Stimulated activated CD4-positive, alpha-beta T cell treated with anti-CD3 and anti-CD28 coated beads, Interleukin-2, amount 100 ng/mL, for 4 hours (primary cell): ENCODE measurements at places on chromosomes 11 and 22.
A peak's percentile ranks its signal among the peaks of the same experiment; 100 is the strongest.

DNA sequence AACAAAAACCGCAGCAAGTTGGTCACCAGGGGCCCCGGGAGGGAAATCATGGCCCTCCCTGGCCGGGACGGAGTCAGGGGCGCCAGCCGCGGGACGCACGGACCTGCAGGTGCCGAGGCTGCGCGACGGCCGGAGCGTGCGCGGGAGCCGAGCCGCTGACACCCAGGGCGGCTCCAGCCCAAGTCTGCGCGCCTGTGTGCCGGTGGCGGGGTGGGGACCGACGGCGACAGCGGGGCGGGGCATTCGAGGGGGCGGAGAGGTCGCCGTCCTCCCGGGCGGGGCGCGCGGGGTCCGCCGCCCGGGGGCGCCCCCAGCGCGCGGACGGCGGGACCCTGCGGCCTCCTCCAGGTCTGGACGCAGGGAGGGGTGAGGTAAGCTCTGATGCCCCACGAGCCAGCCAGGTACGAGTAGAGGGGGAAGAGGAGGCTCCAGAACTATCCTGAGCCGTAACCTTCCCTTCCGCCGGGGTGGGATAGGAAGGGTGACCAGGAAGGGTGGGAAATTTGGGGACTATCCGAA, at the start of gene ESAM:
Gene ESAM, minus strand, starts transcription at position 186 of the 519 bp plus-strand sequence. Its CDS starts 136 bp downstream, at position 50.
- peak; percentile 48 for DNase-seq

DNA sequence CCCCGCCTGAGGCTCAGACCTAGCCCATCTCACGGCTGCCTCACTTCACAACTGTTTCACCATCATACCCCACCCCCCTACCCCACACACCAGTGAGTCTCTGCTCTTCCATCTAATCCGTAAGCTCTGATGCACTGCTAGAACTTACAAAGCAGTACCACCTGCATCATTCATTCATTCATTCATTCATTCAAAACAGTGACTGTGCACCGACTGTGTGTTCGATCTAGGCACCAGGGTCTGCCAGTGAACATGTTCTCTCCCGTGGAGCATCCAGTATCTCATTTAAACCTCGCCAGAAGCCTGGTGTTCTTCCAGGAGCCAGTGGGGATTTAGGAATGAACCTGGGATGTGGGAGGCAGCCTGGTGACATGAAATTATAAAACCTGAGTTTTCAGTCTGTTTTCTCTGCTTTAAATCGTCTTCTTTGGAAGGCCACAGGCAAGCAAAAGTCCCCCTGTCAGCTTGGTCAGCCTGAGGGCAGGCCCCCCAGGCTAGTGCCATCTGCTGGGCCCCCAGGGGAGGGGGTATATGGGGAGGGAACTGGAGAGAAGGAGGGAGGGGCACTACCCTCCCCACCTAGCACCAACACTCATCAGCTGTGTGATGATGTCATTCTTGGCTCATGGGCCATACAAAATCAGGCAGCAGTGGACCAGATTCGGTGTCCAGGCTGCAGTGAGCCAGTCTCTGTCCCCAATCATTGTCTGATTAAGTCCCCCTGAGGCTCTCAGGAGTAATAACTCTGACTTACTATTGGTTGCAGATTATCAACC, 18.4 kb downstream of the TMPRSS6 start:
- DNase-seq: no peak

GRCh38 chr11:70328556-70328955, 58.1 kb downstream of the PPFIA1 start:
- DNase-seq: no peak

DNA sequence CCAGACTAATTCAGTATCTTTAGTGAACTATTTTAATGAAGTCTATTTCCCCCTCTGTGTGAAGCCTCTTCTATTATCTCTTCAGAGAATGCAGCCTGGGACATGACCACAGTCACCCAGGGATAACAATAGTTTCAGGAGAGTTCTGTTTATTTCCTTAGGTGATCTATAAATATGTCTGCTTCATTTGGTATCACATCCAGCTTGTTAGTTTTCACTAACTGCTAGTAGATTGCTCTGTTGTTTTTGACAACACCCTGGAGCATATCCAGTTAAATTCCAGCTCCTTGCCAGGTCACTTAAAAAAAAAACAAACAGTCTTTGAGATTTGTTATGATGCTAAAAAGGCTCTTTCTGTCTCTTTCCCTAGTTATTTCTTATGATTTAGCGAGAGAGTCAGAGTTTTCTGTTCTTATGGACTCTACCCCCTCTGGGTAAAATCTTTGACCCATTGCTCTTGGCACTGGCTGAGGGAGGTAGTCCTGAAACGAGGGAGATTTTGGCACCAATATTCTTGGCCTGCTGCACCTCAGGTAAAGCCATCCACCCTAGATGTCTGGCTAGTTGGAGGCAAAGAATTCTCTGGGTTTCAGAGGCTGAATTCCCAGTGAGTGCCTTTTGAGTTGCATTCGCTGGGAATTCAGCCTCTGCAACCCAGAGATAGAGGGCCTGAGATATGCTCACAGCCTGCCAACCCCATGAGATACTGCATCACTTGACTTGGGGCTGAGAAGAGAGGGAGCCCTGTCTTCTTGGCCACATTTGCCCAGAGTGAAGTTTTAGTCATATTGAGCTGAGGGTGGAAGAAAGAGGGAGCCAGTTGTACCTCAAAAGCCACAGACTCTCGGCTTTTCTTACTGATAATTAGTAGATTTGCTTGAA, 159.1 kb downstream of the PGR start:
- no peak for DNase-seq

DNA sequence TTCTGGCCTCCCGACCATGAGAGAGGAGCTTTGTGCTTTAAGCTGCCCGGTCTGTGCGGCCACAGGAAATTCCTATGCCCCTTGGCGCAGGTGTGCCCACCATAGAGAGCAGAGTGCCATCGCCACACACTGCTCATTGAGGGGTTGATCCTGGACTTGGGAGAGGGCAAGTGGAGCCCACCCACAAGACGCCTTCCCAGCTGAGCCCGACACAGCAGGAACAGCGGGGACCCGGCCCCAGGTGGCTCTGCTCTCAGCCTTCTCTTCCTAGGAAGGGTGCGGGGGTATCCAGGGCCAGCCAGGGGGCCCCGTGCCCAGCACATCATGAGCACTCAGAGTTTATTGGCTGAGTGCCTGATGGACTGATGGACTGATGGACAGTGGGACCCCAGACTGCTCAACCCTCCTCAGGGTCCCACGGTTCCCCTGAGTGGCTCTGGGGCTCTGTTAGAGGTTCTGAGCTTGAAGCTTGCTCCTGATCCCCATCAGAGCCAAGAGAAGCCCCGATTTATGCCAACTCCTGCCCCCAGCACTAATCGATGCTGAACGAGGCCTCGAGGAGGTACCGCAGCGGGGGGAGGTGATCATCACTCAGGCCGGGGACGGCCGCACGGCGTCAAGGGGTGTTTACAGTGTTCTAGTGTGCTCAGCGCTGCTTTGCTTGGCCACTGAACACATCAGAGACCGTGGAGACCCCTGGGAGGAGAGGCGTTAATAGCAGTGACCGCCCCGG, 13.5 kb upstream of the MRGPRD start:
- DNase-seq: no peak

DNA sequence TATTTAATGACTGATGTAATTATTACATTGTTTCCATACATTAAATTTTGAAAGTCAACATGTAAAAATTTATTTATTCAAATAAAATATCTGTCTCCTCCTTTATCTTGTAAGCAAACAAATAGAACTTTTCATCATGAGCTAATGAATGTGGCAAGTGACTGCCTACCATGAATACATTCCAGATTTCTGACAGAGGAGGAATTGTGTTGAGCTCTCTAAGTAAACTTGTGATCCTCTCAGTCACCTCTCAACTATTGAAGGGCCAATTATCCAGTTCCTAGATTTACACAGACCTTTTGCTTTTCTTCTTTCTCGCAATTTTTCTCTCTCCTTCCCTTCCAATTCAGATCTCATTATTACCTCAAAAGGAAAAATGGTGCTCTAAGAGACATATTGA, 21.5 kb downstream of the PRRG4 start:
- DNase-seq: no peak

DNA sequence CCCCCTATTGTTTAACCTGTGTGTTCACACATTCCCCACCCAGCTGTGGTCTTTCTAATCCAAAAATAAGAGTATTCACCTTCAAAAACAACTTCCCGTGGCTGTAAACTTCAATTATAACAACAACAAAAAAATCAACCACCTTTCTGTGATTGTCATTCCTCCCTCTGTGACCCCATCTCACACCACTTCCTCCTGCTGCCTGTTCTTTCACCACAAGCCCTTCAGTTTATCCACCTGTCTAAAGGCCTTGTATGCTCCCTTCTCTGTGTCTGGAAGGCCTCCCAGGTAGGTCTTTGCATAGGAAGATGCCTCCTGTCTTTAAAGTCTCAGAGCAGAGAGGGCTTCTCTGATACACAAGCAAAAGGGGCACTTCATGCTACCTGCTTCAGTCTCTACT, 707.7 kb downstream of the OPCML start:
- DNase-seq: no peak

- no peak for DNase-seq
These were observed 227.8 kb downstream of the DCDC1 start for GRCh38 chr11:31141789-31142188.

DNA sequence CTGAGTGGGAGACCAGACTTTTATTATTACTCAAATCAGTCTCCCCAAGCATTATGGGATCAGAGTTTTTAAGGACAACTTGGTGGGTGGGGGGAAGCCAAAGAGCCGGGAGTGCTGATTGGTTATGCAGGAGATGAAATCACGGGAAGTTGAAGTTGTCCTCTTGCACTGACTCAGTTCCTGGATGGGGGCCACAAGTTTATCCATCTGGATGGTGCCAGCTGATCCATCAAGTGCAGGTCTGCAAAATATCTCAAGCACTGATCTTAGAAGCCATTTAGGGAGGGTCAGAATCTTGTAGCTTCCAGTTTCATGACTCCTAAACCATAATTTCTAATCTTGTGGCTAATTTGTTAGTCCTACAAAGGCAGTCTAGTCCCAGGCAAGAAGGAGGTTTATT, 53.5 kb upstream of the LMO1 start:
- no peak for DNase-seq

- peak; percentile 36 for DNase-seq
These were observed 20.9 kb downstream of the SERGEF start for GRCh38 chr11:17991783-17992433.

GRCh38 chr11:62132191-62132590, 8.4 kb downstream of the INCENP start:
- no peak for DNase-seq

DNA sequence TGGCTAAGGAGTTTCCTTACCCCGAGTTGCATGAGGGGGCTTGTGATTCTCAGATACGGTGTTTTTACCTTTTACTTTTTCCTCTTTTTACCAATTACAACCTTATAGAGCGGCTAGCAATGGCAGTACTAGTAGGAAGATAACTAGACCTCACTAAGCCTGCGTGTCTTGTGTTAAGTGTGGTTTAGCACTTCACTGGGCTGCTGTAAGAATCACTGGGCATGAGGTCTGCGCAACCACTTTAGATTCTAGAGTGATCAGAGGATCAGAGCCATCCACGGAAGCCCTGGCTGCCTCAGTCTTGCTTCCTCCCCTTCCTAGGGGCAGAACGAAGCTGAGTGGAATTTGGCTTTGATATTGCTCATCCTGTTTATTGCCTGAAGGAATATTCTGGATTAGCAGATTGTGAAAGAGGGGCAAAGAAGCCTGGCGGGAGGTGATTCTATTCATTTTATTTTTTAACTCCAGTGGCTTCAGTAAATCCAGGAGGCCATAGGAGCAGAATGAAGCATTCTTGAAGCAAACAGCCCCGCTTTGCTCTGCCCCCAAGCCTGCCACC, 88.5 kb downstream of the GRAMD1B start:
- DNase-seq: no peak

DNA sequence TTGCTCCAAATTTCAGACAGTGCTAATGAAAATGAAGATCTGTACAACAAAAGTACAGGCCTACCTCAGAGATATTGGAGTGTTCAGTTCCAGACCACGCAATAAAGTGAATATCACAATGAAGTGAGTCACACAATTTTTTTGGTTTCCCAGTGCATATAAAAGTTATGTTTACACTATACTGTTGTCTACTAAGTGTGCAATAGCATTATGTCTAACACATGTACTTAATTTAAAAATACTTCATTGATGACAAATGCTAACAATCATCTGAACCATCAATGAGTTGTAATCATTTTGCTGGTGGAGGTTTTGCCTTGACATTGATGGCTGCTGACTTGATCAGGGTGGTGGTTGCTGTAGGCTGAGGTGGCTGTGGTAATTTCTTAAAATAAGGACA, 60.6 kb upstream of the E2F8 start:
- no peak for DNase-seq

- DNase-seq: no peak
These were observed 328.5 kb upstream of the PLET1 start for GRCh38 chr11:112589155-112589554.

GRCh38 chr11:40241524-40242051, 1217.9 kb downstream of the LRRC4C start:
- no peak for DNase-seq

DNA sequence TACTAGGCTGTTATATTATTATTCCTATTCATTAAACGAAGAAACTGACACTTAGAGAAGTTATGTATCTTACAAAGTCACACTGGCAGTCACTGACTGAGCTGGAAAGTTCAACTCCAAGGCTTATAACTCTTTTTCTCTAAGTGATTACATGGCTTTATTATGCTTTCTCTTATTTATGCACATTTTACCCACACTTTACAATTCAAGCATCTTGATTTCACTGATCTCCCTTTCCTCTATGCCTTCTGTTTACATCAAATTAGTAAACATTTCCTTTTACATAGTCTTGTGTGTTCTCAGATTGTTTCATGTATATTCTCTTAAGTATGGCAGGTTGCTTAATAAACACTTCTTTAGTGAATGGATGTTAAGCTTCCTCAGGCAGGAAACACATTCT, 66.0 kb downstream of the CLPB start:
- no peak for DNase-seq

GRCh38 chr11:68710409-68710808, 26.1 kb downstream of the GAL start:
- DNase-seq: no peak

GRCh38 chr11:39804271-39804670, 1655.2 kb downstream of the LRRC4C start:
- DNase-seq: no peak

- DNase-seq: no peak
These were observed 148.3 kb downstream of the PGR start for GRCh38 chr11:100981196-100981824.

DNA sequence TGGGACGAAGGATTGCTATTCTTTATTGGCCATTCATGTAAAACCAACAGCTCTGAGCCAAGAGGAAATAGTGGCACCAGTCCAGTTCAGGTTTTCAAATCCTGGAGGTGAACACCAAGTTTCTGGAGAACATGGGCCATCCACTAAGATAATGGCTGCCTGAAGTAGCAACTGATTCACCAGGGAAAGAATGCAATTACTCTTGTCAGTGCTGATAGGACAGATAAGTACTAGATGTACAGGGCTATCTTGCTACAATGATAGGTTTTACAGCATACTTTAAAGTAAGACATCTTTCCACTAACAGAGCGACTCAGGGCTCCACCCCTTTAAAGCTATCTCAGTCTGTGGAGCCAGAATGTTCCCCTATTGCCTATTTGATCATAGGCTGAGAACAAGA, 36.8 kb upstream of the APOA1 start:
- no peak for DNase-seq

GRCh38 chr22:21106000-21106399, 60.3 kb downstream of the LRRC74B start:
- DNase-seq: no peak
